Activated CD4-positive, alpha-beta T cell treated with anti-CD3 and anti-CD28 coated beads for 36 hours (primary cell): ENCODE measurements at places on chromosomes 1 and 21. TPM values are rescaled to one million over a fixed set of nuclear protein-coding genes. Genes with fewer than 3 reads are reported as not detected.

DNA sequence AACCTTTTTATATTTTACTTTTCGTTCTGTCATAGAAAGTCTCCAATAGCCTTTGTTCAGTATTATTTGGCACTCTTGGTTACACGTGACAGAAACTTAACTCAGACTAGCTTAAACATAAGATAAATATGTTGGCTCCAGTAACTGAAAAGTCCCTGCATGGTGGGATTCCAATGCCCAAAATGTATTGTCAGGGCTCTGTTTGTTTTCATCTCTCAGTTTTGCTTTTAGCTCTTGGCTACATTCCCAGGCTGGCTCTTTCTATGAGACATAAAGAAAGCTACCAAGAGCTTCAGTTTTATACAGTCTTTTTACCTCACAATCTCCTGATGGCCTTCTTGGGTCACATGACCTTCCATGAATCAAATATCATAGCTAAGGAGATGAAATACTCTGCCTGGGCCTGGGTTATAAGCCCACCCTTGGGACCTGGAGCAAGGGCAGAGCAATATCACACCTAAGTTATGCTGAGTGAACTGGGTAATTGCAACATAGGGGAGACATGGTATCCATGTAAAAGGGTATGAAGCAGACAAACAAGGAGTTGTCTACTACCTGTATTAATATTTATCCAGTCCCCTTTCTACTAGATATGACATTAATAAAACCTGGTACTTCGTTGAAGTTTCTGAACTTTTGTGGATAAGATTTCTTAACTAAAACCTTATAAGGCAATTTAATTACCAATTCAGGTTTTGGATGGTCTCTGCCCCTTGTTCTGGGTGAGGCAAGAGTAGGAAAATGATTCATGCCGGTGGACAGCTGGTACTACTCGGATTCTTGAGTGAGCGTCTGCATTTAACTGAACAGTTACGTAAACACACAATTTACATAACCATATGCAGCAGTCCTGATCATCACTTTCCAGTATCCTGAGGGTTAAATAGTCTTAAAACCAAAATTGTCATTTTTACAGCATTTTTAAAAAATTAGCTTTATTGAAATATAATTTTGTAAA lies 442.3 kb downstream of the GPATCH2 start:
- H3K4me3 ChIP-seq: no peak overlapping the region
- H3K27ac ChIP-seq: no peak overlapping the region

DNA sequence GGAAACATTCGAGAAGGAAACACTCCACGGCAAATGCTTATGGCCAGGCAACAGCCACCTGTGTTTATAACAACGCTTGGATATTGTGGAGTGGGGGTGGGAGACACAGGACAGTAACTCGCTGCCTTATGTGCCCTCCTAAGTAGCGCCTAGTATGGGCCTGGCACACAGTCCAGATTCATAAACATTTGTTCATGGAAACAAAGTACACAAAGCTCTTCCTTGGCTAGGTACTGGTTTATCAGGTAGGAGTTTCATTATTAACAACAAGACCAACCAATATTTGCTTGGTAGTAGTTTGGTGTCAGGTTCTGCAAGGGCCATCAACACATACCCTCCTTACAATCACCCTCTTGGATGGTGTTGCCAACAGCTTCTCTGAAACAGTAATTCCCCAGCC lies 23.4 kb downstream of the TMCO4 start:
- no peak overlapping the region for H3K27ac ChIP-seq
- no peak overlapping the region for H3K4me3 ChIP-seq
- no peaks in the 10 kb centered on the region for H3K27me3 ChIP-seq
- DNase-seq: no peak
- H3K36me3 ChIP-seq: peaks cover 26% of the 10 kb centered on the region
- no peaks in the 10 kb centered on the region for H3K4me1 ChIP-seq

Gene YTHDF2
- total RNA-seq: 98.7 TPM

Gene ACP6
- total RNA-seq: 11.1 TPM

Gene ADAMTS5
- total RNA-seq: not detected

Gene ZZZ3
- 40.5 TPM for total RNA-seq

- no peak overlapping the region for H3K27ac ChIP-seq
- H3K4me1 ChIP-seq: no peaks in the 10 kb centered on the region
- no peak for DNase-seq
- H3K36me3 ChIP-seq: no peaks in the 10 kb centered on the region
Observed at GRCh38 chr1:2882966-2883696, 81.6 kb upstream of the TTC34 start.

DNA sequence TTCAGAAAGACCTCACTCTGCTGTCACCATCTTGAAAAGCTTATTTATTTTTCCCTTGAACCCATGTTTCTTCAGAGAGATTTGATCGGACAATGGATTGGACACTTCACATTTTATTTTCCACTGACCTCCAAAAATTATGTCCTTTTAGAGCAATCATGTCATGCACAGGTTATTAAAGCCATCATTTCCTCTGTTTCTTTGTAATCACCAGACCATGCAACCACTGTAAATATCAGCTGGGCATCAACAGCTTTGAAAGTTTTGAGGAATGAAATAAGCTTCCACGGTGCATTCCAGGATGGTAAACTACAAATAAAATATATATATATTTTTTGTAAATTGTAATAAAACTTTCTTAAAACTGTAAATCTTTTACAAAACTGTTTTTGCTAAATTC lies 144.1 kb upstream of the ADAMTS5 start:
- H3K27me3 ChIP-seq: no peaks in the 10 kb centered on the region
- DNase-seq: no peak
- no peaks in the 10 kb centered on the region for H3K4me1 ChIP-seq

Gene SLC1A7
- total RNA-seq: not detected
